Osteoblast (primary cell): ENCODE measurements at places on chromosomes 5 and 9. TPM values are rescaled to one million over a fixed set of nuclear protein-coding genes. Genes with fewer than 3 reads are reported as not detected.
A peak's percentile ranks its signal among the peaks of the same experiment; 100 is the strongest.

GRCh38 chr5:130166839-130167490 is 262.7 kb downstream of the CHSY3 start:
- no peak for DNase-seq
- H3K4me3 ChIP-seq, result no peak overlapping the region
- no peaks in the 10 kb centered on the region for H3K36me3 ChIP-seq
- H3K27me3 ChIP-seq, result no peaks in the 10 kb centered on the region

GRCh38 chr5:158100373-158100888 is 241.5 kb upstream of the CLINT1 start:
- DNase-seq, result peak; percentile 43
- no peaks in the 10 kb centered on the region for H3K36me3 ChIP-seq
- no peak overlapping the region for H3K4me3 ChIP-seq

- H3K4me1 ChIP-seq, result no peaks in the 10 kb centered on the region
- H3K36me3 ChIP-seq, result no peaks in the 10 kb centered on the region
- DNase-seq, result no peak
- no peak overlapping the region for H3K4me3 ChIP-seq
Measured at GRCh38 chr5:11801061-11801460, 103.2 kb downstream of the CTNND2 start.

DNA sequence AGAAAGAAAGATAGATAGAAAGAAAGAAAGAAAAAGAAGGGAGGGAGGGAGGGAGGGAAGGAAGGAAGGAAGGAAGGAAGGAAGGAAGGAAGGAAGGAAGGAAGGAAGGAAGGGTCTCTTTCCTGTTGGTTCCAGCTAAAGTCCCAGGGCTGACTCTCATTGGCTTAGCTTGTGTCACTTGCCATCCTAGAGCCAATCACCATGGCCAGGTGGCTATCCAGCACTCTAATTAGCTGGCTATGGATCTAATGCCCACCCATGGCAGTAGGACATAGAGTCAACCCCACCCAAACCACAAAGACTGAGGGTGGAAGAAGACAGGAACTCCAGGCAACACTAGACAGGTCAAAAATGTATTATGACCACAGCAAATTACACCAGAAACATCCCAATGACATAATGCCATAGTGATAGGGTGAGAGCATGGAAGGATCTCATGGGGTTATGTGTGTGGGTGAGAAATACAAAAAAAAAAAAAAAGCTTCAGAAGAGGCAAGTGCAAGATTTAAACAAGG is 10.8 kb upstream of the CPLX2 start:
- no peaks in the 10 kb centered on the region for H3K4me1 ChIP-seq
- H3K27ac ChIP-seq, result no peak overlapping the region
- DNase-seq, result peak; percentile 1
- no peak overlapping the region for H3K4me3 ChIP-seq
- H3K36me3 ChIP-seq, result no peaks in the 10 kb centered on the region

DNA sequence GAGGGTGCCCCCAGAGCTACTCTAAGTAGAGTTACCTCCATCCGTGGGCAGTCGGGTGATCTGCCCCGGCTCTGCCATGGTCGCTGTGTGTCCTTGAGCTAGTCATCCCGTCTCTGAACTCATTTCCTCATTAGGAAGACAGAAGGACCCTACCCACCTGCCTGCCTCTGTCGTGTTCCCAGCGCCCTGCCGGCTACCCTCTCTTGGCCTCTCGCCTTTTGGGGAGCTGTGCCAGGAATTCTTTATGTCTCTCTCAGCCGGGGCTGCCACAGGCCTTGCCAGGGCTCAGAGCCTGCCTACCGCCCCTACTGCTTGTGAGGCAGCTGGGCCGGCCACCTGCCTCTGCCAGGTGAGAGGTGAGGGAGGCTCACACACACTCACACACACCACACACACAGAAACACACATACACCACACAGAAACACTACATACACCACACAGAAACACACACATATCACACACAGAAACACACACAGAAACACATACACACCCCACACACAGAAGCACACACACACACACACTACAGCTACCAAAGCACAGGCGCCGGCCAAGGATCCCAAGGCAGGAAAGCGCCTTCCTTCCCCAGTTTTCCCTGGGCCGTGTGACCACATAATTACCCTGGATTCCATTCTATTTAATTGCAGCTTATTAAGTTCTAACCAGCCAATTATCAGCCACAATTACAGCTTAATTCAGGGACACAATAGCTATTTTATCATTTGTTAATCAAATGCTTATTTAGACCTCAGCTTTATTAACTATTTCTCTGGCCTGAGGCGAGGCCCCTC is 41.7 kb downstream of the UNC5A start:
- H3K4me1 ChIP-seq, result no peaks in the 10 kb centered on the region
- H3K27ac ChIP-seq, result no peak overlapping the region
- H3K27me3 ChIP-seq, result peaks cover 22% of the 10 kb centered on the region

IL9 gene
- total RNA-seq, result not detected in 2 replicates
